ENCODE measurements at places on chromosomes 5 and 9.

- no peak for DNase-seq
Observed at GRCh38 chr5:131983244-131983771, 28.1 kb downstream of the ACSL6 start.

DNA sequence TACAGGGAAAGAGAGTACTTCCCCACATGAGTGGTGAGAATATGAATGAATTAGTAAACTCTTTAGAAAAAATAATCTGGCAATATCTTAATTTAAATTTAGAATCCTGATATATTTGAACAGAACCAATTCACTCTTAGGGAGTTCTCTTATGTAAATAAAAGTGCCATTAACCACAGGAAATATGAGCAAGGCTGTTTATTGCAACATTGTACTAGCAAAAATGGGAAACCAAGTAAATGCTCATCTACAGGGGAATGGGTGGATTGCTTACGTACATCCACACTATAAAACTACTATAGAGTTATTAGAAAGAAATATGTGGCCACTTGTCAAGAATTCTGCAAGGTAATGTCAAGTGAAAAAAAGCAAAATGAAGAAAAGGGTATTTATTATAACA is 274.5 kb downstream of the TLE1 start:
- DNase-seq: no peak

DNA sequence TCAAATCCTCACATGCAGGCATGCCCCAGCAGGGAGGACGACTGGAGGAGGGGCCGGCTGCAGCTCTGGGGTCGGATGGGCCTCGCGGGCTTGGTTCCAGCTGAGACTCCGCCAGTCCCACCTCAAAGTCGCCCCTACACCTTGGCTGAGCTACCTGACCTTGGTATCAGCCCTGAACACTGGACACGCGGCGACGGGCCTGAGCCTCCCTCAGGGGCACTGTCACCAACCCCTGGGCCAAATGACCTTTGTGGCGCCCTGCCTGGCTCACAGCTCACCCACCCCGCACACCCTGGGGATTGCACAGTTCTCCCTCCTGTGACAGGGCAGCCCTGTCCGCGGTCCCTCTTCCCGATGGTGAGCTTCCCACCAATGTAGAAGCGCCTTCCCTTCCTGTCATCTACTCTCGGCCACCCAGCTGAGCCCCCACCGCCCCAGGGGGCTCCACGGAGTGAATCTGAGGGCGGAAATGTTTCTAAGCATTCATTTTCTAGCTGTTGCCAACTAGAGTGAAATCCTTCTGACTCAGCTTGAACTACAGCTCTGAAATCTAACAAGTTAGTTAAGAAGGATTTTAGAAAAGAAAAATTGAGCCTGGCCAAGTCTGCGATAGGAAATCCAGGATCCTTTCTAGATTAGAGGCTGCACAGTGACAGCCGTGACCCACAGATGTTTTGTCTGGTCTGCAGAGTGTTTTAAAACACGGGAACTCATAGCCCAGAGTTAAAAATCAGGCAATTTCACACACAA is 138.9 kb upstream of the PHYKPL start:
- DNase-seq: no peak

GRCh38 chr5:6495433-6496206 is 47.0 kb downstream of the UBE2QL1 start:
- no peak for DNase-seq

GRCh38 chr9:25260046-25260445 is 418.2 kb downstream of the TUSC1 start:
- DNase-seq: no peak

- no peak for DNase-seq
Observed at GRCh38 chr5:34009610-34010009, 1.8 kb upstream of the AMACR start.

- no peak for DNase-seq
Observed at GRCh38 chr5:106860398-106861044, 810.2 kb downstream of the EFNA5 start.

DNA sequence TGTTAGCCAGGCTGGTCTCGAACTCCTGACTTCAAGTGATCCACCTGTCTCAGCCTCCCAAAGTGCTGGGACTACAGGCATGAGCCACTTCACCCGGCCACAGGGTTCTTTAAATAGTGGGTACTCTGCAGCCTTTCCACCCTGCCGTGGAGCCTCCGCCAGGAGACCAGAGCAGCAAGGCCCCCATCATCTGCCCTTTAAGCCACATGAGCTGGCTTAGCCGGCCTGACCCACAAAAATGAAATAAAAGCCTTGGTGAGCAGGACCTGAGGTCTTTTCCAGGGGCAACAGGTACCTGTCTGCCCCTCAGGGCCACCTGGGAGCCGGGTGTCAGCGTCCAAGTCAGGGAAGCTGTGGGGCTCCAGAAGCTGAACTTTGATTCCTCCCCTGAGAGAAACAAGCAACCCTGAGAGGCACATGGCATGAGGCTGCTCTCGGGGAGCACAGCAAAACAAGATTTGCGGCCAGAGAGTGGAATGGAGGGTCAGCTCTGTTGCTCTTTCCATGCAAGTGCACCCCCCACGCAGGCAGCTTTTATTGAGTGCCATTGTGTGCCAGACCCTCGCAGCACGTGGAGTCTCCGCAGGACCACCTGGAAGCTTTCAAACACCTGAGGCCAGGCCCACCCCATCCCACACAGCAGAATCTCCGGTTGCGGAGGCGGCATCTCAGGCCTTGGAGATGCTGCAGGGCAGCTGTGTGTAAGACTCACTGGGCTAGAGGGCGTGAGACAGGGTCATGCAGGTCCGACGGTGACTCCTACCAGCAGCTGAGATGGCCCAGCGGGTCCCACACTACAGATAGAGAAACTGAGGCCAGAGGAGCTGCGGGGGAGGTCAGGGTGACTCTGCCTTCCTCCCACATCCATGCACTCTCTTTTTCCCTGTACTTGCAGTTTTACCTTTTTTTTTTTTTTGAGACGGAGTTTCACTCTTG is 4.8 kb upstream of the WNK2 start:
- no peak for DNase-seq

- DNase-seq: peak; percentile 32
Observed at GRCh38 chr5:157143127-157143971, 684 bp upstream of the MED7 start.

GRCh38 chr5:35345222-35345621 is 114.9 kb upstream of the PRLR start:
- DNase-seq: no peak

GRCh38 chr9:111484572-111484894 is 350 bp upstream of the ECPAS start:
- DNase-seq: no peak

DNA sequence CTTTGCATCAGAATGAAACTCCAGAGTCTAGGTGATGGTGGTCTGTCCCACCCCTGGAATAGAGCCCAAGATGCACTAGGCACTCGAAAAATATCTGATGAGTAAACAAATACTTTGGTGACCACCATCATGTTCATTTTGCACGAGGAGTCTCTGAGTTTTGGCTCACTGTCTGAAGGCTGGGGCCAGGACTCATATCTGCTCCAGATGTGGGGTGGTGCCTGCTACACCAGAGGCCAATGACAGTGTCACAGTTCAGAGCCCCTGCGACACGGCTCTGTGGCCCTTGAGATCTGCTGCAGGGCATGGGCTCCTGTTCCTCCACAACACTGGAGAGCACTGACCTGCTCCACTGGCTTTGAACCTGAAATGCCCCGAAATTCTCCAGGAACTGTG is 164.6 kb downstream of the ROR2 start:
- DNase-seq: no peak

DNA sequence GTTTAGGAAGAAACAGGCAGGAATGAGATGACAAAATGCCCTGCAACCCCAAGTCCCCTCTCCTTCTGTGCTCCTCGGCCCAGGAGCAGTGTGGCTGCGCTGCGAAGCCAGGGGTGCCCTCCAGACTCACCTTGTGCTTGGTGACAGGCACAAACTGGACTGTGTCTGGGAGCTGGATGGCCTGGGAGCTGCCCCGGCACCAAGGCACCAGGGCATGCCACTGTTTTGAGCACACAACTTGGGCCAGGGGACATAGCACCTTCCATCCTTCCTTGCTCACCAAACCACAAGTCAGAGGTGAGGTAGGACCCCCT is 51.1 kb downstream of the PRRT1B start:
- no peak for DNase-seq

DNA sequence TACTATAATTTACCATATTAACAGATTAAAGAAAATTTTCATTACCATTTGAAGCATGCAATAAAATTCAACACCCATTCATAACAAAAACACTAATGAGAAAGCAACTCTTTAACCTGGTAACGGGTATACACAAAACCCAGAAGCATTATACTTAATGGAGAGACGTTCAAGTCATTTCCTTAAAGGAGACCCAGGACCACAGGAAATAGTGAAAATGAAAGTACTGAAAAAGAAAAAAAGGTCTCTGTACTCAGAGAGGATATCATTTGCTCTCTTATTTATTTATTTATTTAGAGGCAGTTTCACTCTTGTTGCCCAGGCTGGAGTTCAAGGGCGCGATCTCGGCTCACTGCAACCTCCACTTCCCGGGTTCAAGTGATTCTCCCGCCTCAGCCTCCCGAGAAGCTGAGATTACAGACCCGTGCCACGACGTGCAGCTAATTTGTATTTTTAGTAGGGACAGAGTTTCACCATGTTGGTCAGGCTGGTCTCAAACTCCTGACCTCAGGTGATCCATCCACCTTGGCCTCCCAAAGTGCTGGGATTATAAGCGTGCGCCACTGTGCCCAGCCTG is 61.6 kb downstream of the SETX start:
- no peak for DNase-seq

DNA sequence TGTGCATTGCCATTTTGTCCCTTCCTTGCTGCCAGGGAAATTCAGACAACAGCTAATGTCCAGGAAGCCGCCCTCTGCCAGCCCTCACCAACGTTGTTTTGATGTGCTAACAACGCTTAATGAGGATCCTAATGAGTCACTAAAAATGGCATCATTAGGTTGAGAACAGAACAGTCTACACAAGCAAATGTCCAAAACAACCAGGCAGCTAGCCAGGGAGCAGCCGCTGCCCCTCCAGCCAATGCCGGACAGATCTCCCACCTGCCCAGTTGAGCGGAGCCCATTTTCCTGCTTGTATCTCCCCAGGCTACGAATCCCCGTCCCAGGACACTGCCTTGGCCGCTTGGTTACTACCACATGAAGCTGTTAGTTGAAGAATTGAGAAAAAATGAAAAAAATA is 40.4 kb upstream of the UNC5A start:
- no peak for DNase-seq

DNA sequence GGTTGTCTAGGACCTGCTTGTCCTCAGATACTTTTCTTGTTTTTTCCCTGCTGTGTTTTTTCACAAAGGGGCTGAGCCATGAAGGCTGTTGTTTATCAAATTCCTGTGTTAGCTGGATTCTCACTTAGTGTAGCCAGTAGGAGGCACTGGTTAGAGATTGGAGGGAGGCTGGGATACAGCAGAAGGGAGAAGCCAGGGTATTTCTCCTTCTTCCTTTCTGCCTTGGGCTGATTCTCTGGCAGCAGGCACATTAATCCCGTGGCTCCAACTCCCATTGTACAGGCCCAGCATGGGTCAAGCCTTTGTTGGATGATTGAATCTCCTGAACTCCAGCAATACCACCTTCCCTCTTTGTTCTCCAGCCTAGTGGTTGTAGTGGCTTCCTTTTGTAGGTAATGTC is 46.4 kb upstream of the FAM170A start:
- no peak for DNase-seq

- no peak for DNase-seq
Observed at GRCh38 chr5:172051643-172052339, 45.4 kb upstream of the FBXW11 start.

DNA sequence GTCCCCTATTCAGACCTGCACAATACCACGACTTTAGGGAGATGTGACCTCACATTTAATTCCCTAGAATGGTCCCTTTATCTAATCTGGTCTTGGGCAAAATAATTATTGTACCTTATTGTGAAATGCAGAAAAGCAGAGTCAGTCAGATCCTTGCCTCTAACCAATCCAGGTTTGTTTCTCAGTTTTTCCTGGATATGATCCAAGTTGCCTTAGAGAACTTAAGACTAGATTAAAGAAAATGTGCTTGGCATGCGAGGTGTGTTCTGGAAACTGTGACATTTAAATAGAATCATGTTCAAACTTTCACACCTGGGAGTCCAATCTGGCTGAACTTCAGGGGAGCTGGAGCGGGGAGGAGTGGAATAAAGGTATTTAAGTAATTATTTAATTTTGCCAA is 696.2 kb downstream of the DNAH5 start:
- no peak for DNase-seq

DNA sequence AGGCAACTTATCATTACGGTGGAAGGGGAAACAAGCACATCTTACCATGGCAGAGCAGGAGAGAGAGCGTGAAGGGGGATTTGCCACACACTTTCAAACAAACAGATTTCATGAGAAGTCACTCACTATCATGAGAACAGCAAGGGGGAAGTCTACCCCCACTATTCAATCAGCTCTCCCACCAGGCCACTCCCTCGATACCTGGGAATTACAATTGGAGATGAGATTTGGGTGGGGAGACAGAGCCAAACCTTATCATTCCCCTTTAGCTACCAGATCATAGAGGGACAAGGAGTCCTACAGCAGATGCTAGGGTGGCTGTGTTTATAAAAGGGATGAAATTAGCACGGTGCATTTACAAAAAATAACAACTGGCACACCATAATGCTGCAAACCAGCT is 2149.4 kb upstream of the ACO1 start:
- no peak for DNase-seq

DNA sequence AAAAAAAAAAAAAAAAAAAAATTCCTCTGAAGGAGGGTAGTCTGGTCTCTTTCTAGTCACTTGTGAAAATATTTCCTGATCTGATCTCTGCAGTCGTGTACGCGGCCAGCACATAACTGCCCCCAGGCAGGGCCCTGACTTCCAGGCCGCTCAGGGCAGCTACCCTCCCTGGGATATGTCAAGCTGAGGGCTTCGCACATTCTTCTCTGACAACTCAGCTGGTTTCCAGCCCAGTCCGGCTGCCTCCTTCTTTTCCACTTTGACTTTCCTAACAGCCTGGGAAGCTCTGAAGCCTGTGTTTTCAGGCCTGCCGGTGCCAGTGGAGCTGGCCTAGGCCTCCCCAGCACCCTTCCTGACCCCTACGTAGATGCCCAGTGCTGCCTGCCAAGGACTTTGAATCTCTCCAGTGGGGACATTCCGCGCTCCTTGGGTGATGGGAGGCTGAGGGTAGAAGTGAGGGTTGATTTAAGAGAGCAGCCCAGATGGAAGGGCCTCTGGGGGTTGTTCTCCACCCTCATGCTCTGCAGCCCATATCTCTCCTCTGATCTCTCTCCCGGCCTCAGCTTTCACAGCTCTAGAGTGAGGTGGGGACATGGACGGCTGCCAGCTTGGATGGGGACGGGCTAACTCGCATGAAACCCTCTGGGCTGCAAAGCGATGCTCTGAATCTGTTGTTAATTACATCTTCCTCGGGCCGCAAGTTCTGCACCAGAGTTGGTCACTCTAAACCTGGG is 20.7 kb downstream of the COL5A1 start:
- DNase-seq: peak; percentile 83

DNA sequence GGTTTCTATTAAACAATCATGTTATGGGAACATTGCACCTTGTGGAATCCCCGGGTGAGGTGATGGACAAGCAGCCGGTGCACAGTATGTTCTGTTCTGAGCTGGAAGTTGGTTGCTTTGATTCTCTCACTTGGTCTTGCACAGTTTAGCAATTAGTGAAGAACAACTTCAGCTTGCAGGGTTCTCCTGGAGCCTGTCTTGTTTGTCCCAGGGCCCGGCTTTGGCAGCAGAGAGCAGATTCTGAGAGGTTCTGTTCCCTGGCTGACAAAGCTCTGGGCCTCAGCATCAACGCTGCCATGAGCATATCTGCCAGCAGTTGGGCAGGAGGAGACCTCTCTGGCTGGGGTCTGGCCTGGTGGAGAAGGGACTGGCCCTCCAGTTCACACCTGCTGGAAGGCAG is 16.9 kb downstream of the GADD45G start:
- DNase-seq: no peak

- DNase-seq: no peak
Observed at GRCh38 chr5:128197896-128198522, 114.4 kb downstream of the SLC12A2 start.
